ENCODE measurements at places on chromosomes 6 and 20.

DNA sequence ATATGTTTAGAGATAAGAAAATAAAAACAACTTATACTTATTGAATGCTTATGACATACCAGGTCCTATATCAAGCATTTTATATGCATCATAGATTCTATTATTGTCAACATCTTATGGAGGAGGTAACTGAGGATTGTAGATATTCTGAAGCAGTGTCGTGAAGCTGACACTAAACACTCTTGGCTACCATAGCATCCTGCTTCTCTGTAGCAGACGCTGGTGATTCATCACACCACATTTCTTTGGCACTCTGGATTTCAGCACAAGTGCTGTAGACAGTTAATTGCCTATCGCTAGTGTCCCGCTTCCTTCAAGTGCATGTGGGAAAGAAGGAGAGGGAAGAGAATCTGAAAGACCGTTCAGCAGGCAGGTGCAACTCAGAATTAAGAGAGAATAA, 317.1 kb downstream of the PLCB1 start:
- DNase-seq: no peak

DNA sequence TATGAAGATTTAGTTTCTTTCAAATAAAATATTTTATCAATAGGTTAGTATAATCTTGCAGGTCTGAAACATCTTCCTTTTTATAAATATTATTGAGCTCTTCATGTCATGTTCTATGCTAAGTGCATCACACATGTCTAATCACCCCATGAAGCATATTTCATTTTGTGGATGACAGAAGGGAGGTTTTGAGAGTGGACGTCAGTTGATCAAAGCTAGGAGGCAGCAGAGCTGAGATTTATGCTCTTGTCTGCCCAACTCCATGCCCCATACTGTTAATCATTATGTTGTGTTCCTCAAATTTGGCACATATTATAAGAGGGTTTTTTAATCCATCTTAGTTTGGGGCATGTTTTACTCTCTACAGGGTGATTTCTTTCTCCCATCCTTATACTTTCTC, 22.7 kb downstream of the DSE start:
- no peak for DNase-seq

- no peak for DNase-seq
These were observed 75.1 kb upstream of the DUSP22 start for GRCh38 chr6:217048-217659.

- no peak for DNase-seq
These were observed 324.2 kb upstream of the MAN1A1 start for GRCh38 chr6:119673741-119674140.

DNA sequence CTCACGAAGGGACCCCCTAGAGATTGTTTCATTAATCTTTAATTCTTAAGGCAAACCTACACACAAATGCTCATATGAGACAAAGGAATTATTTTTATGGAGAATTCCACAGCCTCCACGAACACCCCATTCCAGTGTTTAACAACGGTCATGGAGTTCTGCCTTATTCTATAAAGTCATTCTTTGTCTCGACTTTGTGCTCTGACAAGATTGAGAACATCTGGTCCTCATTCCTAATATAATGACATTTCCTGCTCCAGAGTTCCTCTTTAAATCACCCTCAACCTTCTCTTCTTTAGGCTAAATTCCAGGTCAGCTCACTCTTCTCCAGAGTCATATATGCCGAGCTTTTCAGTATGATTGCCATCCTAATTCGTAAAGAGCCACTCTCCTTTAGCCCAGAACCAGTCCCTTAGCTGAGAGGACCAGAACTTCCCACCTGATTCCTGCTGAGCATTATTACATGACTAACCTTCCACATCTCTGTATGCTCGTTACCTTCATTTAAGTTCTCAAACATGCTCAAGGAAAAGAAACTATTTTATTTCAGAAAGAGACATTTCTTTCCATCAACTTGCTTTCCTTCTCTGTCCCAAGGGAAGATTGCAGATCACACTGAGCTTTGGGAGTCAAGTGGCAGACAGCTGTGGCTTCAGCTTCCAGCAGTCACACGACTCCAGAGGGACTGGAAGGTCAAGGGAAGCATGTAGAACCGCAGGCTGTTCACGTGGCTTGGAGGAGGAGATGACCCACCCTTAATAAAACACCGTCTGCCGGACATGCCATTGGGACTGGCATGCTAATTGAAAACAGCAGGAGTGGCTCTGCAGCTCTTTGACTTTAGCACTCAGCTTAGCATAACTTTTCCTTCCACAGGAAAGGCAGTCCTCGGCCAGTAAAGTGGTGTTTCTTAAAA, 467.1 kb upstream of the HSF2 start:
- peak; percentile 77 for DNase-seq

DNA sequence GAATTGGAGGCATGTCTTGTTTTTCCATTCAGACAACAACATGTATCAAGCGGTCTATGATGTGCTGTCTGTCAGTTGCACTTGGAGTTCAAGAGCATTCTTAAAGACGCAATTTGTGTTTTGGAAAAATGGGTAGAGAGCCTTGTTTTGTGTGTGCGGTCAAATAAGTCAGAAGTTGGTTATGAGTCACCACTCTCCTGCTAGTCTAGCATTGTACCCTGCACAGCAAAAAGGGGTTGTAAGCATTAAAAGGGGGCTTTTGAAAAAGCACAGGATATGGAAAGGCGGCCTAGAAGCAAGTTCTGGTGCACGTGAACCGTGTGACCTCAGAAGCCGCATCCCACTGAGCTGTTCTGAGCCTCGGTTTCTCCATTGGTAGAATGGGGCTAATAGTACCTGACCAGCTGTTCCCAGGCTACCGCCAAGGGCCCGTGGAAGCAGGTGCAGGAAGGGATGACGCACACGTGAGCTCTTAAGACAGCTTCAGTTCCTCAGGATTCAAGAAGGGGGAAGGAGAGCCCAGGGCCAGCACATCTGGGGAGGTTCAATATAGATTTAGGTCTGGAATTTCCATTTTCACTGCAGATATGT, 61.6 kb upstream of the SNX9 start:
- DNase-seq: no peak

DNA sequence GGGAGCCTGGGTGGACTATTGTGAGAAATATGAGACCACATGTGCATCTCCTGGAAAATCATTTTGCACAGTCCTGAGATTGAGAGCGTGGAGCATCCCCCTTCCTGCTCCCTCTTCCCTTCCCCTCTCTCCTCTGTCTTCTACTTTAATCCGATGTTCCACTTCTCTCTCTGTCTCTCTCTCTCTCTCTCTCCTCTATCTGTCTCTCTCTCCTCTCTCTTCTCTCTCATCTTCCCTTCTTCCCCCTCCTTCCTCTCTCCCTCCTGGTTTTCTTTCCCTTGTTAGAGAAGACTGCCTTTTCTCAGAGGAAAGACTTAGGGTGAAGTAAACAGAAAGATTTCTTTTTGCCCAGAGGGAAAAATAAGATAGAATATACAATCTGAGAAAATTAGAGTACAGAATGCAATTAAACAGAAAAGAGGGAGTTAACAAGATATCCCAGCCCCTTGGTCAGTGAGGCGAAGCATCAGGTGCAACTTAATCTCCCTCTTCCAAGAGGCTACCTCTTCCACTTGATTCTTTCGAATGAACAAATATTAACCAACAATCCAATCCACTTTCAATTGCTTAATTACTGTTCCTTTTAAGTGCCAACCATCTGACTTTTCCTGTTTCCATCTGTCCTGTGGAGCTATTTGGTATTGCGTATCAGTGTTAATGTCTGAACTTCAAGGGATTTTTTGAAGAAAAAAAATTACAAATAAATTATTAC, 14.6 kb downstream of the KHDC1 start:
- DNase-seq: no peak

- no peak for DNase-seq
These were observed 14.8 kb downstream of the AKAP12 start for GRCh38 chr6:151254451-151255081.

DNA sequence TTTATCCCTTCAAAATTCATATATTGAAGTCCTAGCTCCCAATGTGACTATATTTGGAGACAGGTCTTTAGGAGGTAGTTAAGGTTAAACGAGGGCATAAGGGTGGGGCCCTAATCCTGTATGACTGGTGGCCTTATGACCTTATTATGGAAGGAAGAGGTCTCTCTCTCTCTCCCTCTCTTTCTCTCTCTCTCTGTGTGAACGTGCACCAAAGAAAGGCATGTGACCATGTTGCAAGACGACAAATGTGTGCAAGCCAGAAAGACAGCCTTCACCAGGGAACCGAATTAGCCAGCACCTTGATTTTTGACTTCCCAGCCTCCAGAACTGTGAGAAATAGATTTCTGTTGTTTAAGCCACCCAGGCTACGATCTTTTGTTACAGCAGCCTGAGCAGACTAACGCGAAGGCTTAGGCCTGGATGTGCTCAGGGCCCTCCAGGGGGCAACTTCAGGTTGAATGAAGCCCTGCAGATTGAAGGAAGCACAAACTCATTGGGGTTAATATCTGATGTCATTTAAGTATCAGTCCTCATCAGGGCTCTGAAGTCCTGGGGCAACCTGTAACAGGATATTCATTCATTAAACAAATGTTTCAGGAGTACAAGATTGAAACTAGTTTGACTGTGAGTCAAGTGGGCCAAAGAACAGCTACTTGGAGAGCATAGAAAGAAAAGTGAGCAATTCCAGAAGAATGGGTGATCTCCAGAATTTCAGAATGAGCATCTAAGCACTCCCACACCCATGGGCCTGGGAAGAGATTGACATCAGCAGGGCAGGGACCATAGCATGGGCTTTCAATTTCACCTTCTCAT, 157.4 kb upstream of the TNFAIP3 start:
- no peak for DNase-seq

- DNase-seq: no peak
These were observed 39.3 kb downstream of the BAK1 start for GRCh38 chr6:33540768-33541167.

DNA sequence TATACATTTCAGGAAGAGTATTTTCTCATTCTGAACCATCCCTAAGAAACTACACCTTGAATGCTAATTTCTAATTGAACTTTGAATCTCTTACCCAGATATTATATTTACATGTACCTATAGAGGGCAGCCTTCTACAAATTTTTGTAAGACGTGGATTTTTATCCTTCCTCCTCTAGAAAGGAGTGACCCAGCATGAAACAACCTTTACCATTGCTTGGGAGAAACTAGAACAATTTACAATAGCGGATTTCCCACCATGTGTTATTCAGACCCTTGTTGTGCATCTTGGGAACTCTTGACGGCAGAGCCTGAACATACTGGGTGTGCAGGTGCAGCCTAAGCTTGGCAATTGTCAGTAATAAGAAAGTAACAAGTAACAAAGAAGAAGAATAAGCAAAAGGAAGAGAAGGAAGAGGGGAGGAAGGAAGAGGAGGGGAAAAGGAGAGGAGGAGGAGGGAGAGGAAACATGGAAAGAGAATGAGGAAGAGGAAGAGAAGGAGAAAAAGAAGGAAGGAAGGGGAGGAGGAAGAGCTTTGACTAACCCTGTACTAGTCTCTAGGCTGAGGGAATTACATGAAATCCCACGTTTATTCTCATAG, 10.8 kb upstream of the TAAR1 start:
- DNase-seq: no peak

DNA sequence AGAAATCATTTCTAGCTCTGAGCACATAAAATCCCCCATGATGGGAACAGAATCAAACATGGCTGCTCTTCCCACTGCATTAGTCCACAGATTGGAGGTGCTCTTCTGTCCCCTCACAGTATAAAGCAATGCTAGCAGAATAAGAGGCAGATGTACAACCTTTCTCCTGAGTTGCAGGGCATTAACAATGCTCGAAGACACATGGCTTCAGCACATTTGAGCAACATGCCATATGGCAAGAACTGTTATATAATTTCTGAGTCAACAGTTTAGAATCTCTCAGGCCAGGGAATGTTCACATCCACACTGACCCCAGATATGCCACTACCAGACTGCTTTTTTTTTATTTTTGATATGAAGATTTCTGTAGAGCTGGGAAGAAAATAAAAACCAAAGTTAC, 119.6 kb downstream of the KIF13A start:
- no peak for DNase-seq

DNA sequence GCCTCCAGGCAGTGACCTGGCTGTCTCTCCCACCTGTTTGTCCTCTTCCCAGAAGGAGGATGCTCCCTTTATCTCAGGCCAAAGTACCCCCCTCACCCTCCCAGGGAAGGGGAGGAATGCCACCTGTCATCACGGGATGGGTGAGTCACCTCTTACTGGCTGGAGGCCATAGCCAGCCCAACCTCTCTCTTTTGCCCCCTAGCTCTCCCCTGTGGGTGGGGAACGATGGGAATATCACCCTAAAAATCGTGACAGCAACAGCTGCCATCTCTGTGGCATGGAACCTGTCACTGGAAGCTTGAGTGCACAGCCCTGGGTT, 137.5 kb upstream of the PTPN1 start:
- DNase-seq: no peak

DNA sequence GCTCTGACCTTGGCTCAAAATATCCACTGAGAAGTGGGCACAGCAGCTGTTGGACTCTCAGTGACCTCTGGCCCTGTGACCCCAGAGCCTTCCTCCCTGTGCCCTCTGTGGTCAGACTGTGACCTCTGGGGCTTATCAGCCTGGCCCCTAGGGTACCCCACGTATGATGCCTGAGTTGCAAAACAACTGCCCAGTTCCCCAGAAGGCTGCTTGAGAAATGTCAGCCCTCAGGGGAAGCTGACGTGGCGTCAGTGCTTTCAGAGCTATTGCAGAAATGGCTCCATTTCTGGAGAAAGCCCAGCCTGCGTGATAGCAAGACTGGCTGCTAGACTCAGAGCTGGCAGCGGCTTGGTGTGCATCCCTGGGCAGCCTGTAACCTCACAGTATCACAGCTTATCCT, 31.5 kb upstream of the TGM2 start:
- DNase-seq: peak; percentile 63

DNA sequence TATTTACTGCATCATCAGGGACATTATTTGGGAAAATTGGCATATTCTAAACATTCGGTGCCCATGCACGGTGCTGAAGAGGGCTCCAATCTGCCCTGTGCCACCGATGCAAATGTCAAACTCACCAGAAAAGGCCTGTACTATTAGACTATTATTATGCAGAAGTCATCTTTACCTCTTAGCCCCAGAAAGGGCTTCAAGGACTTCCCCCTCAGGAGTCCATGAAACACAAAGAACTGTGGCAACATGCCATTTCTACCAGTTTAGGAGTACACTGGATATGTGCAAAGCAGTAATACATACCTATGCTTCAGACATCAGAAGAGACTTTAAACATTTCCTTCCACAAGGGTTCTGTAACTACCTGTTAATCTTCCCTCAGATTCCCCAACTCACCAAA, 8.6 kb downstream of the DIDO1 start:
- DNase-seq: no peak

DNA sequence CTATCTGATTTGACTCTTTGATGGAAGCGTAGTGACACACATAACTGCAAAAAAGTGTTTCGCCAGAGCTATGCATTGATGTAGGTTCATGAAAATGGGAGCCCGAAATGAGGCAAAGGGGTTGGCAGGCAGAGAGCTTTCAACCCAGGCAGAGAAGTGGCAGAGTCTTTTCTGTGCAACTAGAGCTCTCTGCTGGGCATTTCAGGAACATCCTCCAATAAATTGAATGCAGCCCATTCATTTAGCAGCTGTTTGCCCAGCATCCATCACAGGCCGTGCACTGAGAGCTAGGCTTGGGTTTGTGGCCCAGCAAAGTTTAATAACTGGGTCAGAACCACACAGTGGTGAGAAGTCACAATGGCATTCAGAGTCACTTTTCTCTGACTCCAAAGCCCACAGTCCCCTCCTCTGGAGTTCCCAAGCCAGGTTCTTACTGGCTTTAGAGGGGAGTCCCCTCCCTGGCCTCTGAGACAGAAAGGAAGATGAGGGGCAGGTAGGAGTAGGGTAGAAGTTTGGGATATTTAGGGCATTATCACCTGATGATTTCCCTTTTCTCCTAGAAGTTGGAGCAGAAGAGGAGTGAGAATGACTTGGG, 31.8 kb upstream of the ELMO2 start:
- DNase-seq: peak; percentile 32

- DNase-seq: no peak
These were observed 141.9 kb downstream of the GMPR start for GRCh38 chr6:16380220-16380809.

All from femur (tissue), 1 donor.